ENCODE measurements at places on chromosomes 16 and 17. TPM values are rescaled to one million over a fixed set of nuclear protein-coding genes. Genes with fewer than 3 reads are reported as not detected.

- no peak for DNase-seq
These were observed 252.3 kb downstream of the CHD9NB start for GRCh38 chr16:52800432-52800831.

DNA sequence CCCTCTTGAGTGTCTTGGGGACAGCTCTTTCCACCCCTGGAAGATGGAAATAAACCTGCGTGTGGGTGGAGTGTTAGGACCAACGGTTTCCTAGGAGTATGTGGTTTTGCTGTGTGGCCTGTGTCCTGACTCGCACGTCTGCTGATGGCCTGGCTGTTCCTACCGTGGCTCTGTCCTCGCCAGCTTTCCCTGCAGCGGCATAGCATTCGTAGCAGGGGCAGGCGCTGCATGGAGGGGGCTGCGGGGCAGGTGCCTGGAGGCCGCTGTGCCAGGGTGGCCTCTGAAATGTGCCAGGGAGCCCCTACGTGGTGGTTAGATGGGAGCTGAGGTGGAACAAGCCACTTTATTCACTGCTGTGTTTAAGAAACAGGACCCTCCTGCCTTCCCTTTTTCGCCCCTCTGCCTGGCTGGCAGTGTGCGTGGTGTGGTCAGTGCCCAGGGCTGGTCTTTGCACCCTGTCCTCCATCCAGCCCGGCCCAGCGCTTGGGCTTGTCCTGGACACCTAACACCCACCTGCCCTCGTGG is 10.6 kb downstream of the SLC16A3 start:
- no peak for DNase-seq

DNA sequence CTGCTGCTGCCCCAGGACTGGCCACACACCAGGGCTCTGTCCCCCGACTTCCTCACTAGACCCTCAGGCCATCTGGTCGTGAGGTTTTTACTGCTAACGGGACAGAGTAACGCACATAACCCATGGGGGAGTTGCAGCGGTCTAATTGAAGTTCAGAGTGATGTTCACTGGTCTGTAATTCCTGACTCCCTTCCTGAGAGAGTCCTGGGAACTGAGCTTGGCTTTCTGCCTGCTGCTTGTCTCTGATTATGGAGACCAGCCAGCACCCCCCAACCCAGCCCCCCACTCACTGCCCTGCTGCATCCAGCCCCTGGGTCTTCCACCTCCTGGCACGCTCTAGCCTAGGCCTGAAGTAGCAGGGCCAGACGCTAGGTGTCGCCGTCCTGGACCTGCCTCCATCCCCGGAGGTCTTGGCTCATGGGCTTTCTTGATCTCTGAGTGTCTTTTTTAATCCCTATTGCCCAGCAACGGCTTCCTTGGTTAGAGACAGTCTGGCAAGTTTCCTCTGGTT is 192.9 kb downstream of the CCDC182 start:
- DNase-seq = no peak

GRCh38 chr16:66594739-66595138 is 9.8 kb upstream of the CMTM3 start:
- no peak for DNase-seq

The CNTNAP1 gene
- polyA plus RNA-seq = 15.7 TPM

The CACNB1 gene
- 191 TPM for polyA plus RNA-seq

The NME1 gene
- 61.2 TPM for polyA plus RNA-seq

The RHBDL3 gene
- polyA plus RNA-seq = 1.6 TPM

The GINS2 gene
- polyA plus RNA-seq = 12.1 TPM

DNA sequence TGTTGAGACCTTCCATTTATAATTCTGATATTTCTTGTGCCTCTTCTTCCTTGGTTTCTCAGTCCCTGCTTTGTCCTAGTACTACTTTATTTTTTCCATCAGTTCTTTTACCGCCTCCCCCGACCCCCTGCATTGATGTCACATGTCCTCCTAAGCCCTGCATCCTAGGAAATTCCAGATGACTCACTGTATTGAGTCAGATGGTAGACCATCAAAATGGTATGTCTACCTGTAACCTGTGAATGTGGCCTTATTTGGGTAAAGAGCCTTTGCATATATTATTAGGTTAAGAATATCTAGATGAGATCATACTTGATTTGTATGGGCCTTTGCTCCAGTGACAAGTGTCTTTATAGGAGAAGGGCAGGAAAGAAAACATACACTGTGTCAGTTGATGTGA is 515.3 kb upstream of the CA10 start:
- no peak for DNase-seq

The DNAAF8 gene
- polyA plus RNA-seq = 0.35 TPM

GRCh38 chr17:1707107-1707506 is 3.1 kb downstream of the TLCD2 start:
- DNase-seq = no peak

DNA sequence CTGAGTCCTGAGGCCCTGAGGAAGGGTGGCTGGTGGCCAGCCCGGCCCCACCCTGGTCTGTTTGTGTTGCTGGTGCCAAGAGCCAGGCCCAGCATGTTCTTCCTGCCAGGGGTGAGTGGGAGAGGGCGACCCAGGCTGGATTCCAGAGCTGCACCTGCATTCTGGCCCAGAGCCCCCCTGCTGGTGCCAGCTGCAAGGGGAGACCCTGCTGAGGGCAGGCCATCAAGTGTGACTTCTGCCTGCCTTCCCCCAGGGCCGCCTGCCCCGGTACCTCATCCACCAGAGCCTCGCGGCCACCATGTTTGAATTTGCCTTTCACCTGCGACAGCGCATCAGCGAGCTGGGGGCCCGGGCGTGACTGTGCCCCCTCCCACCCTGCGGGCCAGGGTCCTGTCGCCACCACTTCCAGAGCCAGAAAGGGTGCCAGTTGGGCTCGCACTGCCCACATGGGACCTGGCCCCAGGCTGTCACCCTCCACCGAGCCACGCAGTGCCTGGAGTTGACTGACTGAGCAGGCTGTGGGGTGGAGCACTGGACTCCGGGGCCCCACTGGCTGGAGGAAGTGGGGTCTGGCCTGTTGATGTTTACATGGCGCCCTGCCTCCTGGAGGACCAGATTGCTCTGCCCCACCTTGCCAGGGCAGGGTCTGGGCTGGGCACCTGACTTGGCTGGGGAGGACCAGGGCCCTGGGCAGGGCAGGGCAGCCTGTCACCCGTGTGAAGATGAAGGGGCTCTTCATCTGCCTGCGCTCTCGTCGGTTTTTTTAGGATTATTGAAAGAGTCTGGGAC is 2.4 kb upstream of the TCAP start:
- DNase-seq = no peak

The TBX6 gene
- polyA plus RNA-seq = 0.46 TPM

The PGAP6 gene
- polyA plus RNA-seq = 26.8 TPM

DNA sequence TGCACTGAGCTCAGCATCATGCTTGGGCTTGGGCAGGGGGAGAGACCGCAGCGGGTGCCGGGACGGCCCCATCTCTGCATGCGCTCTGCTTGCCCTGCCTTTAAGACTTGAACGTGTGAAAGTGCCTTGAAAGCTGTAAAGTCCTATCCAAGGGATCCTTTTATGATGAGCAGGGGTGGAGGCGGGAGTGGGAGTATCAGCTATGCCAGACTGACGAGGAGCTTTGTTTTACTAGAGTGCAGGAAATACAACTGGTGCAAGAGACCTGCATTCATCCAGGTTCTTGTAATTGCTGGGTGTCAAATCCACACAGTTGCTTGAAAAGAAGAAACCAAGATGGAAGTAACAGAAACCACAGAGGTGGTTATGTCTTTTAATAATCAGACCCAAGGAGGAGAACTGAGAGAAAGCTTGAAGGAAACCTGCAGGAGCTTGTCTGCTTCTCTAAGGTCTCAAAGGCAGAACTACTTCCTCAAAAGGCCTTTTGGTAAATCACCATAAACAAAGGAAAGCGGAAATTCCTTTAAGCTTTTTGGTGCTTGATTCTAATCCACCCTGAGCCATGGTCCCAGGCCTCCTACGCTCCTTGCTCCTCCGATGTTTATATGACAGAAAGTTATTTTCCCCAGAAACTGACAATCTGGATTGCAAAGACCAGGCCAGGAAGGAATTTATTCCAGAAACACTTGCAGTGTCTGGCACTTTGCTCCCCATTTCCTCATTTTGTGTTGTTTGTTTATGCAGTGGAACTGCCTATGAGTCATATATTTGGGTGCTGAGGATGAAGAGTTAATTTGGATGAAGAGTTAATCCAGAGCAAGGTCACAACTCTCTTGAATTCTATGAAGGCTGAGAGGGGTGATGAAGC is 51.3 kb upstream of the FBXO47 start:
- no peak for DNase-seq

The AXIN2 gene
- polyA plus RNA-seq = 16.0 TPM
